ENCODE measurements at places on chromosomes 2 and 18. TPM values are rescaled to one million over a fixed set of nuclear protein-coding genes. Genes with fewer than 3 reads are reported as not detected.
A peak's percentile ranks its signal among the peaks of the same experiment; 100 is the strongest.

DNA sequence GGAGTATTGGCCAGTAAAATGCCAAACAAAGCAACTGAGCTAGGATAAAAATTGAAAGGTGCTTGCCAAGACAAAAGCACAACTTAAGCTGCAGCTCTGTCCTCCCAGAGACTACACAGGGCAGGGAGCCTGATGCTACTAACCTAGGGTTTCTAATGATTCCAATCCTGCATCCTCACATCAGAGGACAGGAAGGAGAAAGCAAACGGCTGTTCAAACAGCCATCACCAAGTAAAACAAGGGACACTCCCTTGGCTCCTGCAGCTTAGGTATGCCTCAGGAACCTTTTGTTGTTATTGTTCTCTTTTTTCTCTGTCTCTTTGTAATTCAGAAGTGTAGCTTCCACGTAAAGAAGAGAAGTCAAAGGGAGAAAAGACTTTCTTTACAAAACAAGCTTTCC is 99.5 kb downstream of the TCF4 start:
- DNase-seq, result no peak

DNA sequence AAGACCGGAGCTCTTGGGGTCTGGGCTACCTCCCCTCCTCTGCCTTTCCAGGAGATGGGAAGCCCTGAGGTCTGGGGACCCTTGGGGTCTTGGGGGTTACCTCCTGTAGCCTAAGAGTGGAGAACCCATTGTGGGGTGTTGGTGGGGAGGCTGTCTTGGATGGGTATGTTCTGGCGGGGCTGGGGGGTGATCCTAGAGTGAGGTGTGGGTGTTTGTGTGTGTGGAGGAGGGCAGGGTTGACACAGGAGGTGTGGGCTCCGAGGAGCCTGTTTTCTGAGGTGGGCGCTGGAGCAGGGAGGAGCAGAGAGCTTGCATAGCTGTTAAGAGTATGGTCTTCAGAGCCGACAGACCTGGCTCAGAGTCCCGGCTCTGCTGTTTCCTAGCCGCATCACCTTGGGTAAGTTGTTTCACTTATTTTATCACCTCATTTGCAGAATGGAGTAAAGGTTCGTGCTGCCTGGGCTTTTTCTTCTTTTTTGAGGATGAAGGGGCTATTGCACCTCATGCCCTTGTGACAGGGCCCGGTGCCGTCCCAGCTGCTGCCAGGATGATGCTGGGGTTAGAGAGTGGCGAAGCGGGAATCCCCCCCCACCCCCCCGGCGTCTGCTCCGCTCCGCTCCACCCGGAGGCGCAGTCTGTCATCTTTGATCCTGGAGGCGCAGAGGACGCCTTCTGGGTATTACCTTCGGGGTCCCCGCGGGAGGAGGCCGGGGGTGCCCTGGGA is 17.2 kb downstream of the TET3 start:
- DNase-seq, result no peak

- DNase-seq, result no peak
Observed at GRCh38 chr2:8391126-8391525, 290.7 kb upstream of the ID2 start.

DNA sequence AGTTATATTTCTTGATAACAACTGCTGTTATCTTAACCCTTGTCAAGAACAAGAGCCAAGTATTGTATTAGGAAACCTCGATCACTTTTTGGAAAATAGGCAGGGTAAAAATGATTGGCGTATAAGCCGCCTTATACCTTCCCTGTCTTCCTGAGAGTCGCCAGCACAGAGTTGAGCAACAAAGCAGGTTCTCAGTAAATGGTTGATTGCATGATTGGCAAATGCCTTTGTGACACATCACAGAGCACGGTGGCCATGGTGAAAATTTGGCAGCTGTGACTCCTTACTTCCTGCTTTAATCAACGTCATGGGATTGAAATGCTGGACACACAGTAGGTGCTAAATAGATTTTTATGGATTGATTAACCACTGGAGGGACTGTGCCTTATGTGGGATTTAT is 3.9 kb upstream of the KLHL29 start:
- peak; percentile 24 for DNase-seq

- DNase-seq, result no peak
Observed at GRCh38 chr2:183024339-183025095, 13.7 kb downstream of the NCKAP1 start.

GRCh38 chr2:63408530-63408929 is 179.7 kb downstream of the WDPCP start:
- DNase-seq, result no peak

GRCh38 chr2:169080250-169081069 is 11.1 kb downstream of the DHRS9 start:
- DNase-seq, result no peak

GRCh38 chr18:36595818-36596215 is 233.0 kb downstream of the TPGS2 start:
- DNase-seq, result no peak

GRCh38 chr2:234725528-234726264 is 226.1 kb upstream of the SH3BP4 start:
- DNase-seq, result no peak

DNA sequence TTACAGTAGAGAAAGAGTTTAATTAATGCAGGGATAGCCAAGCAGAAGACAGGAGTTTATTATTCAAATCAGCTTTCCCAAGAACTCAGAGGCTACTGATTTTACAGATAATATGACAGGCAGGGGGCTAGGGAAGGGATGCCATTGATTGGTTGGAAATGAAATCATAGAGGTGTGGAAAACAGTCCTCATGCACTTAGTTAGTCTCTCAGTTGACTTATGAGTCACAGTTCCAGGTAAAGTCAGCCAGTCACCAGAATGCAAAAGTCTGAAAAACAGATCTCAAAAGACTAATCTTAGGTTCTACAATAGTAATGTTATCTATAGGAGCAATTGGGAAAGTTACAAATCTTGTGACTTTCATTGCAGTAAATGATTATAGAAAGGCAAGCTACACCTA is 676.4 kb upstream of the CHAC2 start:
- no peak for DNase-seq

DNA sequence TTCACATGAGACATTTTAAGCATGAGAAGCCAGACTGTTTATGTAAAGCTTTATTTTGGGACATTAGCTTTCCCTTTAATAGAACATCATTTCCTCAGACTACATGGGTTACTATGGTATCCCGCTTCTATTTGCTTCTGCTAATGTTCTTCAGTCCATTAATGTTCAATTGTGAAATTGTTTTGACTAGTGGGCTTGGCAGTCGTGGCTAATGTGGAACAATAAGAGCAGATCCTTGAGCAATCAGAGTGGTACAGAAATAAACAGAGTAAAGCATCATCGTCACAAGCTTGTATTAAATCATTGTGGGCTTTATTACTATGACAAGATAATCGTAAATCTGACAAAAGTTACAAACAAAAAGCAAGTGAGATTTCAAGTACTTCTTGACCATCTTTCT is 60.2 kb downstream of the PDE1A start:
- no peak for DNase-seq

DNA sequence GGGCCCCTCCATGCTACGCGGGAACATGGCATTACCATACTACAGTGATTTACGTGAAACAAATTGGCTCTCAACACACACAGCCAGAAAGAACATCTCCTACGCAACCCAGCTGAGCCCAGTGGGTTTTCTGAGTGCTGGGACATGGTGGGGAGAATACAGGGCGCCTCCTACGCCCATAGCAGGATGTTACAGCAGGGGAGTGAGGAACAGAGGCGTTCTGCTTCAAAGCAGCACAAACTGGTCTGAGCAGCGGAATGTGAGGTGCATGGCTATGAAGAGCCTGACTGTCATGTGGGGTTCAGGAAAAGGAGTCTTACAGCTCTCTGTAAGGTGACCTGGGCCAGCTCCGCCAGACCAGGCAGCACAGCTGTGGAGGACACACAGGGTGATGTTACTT is 108.6 kb upstream of the REV1 start:
- DNase-seq, result no peak

DNA sequence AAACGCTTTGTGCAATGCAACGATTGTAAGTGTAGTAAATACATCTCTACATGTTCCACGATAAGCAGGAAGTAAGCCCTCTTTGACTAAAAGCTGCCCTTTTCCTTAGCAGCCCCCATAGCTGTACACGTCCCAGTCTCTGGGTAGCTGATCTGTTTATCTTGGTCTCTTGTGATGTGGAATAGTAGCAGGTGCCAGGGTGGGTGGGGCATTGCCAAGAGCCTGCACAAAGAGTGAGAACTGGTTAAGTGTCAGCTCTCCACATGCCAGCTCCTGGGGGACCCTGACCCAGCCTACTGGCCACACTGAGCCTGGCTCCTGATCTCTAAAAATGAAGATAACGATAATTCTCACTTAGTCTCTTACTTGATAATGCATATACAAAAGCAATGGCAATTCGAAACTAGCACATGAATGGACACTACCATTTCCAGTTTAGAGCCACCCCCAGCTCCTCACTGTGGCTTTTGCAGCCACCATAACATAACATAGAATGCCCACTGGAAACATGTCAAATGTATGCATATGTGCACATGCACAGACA is 92.3 kb downstream of the MYT1L start:
- no peak for DNase-seq

DNA sequence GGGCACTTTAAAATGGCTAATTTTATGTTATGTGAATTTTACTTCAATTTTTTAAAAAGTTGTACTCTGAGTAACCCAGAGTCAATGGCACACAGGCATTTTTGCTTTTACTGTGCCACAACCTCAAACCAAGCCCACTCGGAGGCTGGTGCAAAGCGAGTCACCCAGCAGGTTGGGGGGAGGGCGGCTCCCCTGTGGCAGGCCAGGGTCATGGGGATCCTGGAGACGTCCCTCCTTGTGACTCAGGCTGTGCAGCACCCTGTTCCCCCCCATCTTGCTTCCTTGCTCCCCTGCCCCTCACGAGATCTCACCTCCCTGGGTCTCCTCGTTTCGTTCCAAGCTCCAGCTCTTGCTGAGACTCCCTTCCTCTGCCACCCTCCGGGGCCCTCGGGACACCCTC is 58.6 kb downstream of the POMC start:
- peak; percentile 55 for DNase-seq

- no peak for DNase-seq
Observed at GRCh38 chr2:216064014-216064630, 17.5 kb downstream of the PECR start.

DNA sequence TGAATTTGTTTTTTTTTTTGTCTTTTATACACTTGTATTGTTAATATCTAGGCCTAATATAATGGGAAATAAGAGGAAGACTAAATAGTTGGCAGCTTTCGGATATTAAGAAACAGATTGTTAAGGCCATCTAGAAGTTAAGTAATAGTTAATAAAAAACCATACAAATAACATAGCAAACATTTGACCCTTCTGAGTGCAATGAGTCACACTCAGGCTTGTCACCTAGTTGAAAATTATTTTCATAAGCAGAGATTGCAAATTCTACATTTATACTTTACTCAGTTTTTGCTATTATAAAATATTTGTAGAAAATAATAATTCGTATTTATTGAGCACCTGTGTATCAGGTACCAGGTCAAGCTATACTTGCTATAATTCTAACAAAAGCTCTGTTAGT is 2.4 kb downstream of the NUP35 start:
- no peak for DNase-seq

GRCh38 chr2:70190418-70191243 is at the start of gene C2orf42:
C2orf42 (minus strand) TSS chr2:70191019; CDS start chr2:70181985, 9,034 bp downstream.
- peak; percentile 97 for DNase-seq

DNA sequence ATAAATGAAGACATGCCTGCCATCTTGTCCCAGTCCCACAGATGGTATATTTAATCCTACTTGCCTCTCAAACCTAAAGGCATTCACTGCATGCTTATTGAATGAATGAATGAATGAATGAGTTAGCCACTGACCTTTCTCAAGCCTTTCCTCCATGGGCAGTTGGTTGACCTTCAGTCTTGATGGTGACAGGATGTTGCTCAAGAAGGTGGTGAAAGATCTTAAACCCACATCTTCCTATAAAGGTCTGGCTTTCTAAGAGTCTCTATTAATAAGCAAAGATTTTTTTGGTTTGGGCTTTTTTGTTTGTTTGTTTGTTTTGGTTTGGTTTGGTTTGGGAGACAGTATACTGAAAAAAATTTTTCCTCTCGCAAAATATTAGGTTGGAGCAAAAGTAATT is 41.7 kb downstream of the KIAA2012 start:
- no peak for DNase-seq

DNA sequence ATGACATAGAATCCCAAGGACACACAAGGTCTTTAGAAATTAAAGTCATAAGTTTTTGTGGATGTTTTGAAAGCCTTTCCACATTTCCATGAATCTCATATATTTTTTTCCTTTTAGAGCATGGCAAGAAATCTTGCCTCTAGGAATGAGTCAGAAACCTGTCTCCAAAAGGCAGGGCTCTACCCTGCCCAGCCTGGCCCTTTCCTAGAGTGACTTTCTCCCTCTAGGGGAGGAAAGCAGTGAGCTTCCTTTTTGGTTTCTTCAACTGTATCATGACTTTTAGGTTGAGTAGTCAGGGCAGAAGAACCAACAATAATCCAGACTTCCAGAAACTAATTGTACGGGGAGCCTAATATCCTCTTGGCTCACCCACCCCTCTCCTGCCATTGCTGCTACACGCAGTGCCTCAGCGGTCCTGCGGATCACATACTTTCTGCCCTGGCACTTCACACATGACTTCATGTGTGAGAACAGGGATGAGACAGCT is 300.3 kb downstream of the AGPS start:
- DNase-seq, result no peak

DNA sequence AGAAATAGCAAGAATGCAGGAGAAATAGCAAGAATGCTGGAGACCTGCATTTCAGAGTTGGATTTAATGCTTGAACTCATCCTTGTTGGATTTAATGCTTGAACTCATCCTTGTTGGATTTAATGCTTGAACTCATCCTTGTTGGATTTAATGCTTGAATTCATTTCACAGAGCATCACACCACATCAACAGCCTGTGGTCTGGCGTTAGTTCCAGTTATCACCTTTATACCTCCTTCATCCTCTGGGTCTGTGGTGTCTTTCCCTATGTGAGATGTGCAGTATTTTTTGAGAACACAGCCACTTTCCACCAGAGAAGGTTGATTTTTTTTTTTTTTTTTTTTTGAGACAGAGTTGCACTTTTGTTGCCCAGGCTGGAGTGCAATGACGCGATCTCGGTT is 546.4 kb upstream of the SOX11 start:
- no peak for DNase-seq

TLX2 gene
- total RNA-seq, result 1.4 TPM

FABP1 gene
- total RNA-seq, result not detected

CCDC85A gene
- not detected for total RNA-seq

RGPD3 gene
- total RNA-seq, result 0.24 TPM

GALNT3 gene
- total RNA-seq, result 16.2 TPM

CEBPZ gene
- total RNA-seq, result 52.6 TPM

FRZB gene
- total RNA-seq, result not detected

C1GALT1C1L gene
- total RNA-seq, result not detected

PSMD14 gene
- 77.5 TPM for total RNA-seq

UGT1A10 gene
- not detected for total RNA-seq

MC2R gene
- not detected for total RNA-seq

Data from activated T-cell treated with anti-CD3 and anti-CD28 coated beads, Interleukin-2, amount 50 U/mL, for 72 hours (primary cell).